Stimulated activated CD4-positive, alpha-beta T cell treated with anti-CD3 and anti-CD28 coated beads, Interleukin-1b, Interleukin-23, amount 100 ng/mL, for 1 hour (primary cell): ENCODE measurements at places on chromosomes 4 and X.

- no peak for DNase-seq
Observed at GRCh38 chr4:143384381-143384994, 47.8 kb downstream of the GAB1 start.

GRCh38 chr4:65999518-65999871 lies 329.2 kb upstream of the EPHA5 start:
- no peak for DNase-seq

- no peak for DNase-seq
Observed at GRCh38 chr4:119025916-119026661, 109.5 kb upstream of the MYOZ2 start.

- DNase-seq: no peak
Observed at GRCh38 chr4:165757451-165757850, 115.6 kb upstream of the TLL1 start.

GRCh38 chr4:185304944-185305690 lies 90.6 kb downstream of the LRP2BP start:
- DNase-seq: no peak

DNA sequence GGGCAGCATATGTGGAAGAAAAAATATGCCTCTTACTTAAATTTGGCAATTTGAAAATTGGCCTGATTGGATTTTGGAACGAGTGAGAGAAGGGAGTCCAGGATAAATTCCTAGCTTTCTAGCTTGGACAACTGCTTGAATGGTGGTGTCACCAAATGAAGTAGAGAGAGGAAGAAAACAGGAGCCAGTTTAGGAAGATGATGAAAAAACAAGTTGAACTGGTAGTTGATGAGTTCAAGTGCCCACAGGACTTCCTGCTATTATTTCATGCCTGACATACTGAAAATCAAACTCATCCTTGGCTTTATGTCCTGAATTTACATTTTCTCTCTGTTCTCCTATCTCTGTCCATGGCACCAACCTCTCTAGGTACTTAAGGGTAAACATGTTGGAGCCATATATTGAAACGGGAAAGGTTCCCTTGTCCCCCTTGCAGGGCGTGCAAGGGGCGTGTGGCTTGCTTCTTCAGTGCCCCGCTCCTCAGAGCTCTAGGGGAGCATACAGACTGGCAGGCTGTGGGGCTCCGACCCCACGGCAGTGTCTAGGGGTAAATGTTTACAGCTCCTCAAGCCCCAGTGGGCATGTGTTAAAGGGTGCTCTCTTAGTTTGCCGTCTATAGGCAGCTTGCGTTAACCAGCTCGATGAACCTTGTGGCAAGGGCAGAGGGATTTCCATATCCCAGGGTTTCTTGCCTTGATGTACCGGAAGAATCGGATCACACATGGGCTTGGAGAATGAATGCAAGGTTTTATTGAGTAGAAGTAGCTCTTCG lies 250.7 kb upstream of the PGRMC2 start:
- no peak for DNase-seq

DNA sequence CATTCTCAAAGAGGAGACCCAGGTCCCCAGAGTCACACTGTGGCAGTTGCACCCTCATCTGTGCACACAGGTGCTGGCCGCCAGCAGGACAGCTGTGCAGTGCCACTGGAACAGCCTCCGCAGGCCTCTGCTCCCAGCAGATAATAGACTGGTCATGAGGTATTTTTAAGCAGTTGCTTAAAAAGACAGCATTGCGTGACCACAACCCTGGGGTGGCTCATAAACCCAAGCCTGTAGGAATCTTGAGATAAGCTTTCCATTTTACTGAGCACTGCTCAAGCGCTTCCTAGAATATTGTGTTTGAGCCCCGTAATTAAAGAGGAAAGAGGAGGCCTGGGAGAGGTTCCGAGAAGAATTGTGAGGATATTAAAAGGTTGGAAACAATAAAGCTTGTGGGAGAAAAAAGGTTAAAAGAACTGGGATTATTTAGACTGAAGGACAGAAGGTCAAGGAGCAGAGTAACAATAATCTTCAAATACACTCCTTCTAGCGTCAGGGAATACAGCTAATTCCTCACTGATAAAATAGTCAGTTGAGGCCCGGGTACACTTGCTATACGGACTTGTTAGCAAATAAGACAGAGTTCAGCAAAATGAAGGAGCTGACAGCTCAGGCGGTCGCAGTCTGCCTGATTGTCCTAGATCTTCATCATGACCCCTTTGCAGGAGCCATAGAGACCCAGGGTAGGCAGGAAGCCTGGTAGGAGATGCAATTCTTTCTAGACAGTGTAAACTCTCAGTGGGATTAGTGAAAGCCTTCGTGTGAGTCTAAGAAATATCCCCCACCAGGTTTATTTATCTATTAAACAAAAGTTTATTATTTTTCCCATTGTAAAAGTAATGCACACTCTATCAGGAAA lies 86.2 kb upstream of the KIT start:
- no peak for DNase-seq

DNA sequence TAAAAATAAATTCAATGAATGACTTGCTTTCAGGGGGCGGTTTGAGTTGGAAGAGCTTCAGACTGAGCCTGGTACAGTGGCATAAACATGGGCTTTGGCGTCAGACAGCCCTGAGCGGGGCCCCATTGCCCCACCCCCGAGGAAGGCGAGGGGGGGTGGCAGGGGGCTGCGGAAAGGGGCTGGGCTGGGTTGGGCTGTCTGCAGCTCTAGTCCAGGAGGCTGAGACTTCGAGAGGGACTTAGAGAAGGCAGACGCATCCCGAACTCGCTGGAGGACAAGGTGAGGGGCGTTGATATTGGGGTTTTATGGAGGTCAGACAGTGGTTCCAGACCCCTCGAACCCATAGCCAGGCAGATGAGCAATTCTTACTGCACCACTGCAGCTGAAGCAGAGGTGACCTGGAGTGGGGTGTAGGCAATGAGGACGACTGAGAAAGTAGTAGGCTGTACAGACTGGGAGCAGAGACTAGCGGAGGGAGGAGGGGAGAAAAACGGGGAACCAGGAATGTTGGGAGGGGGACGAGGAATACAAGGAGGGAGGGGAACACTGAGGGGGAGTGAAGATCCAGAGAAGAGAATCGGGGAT lies at the start of gene MAGED2:
Gene MAGED2, plus strand, starts transcription at position 222 of the 585 bp plus-strand sequence. CDS start 1,587 bp downstream, outside the sequence.
- DNase-seq: peak; percentile 17

GRCh38 chr4:152083338-152083737 lies 322.5 kb upstream of the GATB start:
- DNase-seq: no peak

- DNase-seq: no peak
Observed at GRCh38 chrX:45775468-45775867, 574.8 kb upstream of the DIPK2B start.

- peak; percentile 48 for DNase-seq
Observed at GRCh38 chr4:6327220-6327917, 57.7 kb downstream of the WFS1 start.

DNA sequence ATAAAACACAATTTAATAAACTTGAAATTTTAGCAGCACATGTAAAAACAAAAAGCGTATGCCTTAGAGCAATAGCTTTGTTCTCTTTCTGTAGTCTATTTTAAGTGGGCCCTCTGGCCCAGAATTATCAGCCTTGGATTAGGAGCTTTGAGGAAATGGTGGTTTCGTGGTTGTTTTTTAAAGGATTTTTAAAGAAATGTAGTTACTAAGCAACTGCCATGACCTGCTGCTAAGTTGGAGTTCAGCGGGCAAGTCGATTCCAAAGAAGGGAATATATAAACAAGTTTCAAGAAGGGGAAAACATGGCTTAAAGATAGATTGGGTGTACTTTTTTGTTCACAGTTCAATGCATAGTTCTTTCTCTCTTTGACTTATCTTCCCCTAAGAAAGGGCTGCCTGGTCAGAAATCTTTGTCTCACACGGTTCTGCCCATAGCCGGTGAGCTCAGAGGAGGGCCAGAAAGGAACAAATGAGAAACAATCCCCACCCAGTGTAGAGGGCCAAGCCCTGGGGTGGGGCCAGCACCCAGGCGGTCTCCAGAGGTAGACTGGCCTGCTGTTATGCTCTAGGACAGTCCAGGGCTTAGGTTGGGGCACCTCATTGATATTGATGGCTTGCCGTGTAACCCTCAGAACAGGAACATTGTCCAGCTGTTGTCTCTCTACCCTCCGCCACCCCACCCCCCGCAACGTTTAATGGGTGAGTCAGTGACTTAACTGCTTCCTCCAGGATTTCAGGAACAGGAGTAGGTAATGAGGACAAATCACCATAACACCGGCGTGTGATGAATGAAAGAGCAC lies 32.5 kb downstream of the DLG3 start:
- no peak for DNase-seq

GRCh38 chr4:15270201-15270600 lies 157.6 kb upstream of the C1QTNF7 start:
- DNase-seq: no peak

- DNase-seq: no peak
Observed at GRCh38 chr4:12555011-12555410, 929.1 kb downstream of the RAB28 start.

GRCh38 chr4:98802770-98803198 lies 126.1 kb downstream of the EIF4E start:
- no peak for DNase-seq

- no peak for DNase-seq
Observed at GRCh38 chrX:357035-357692, 29.5 kb downstream of the PPP2R3B start.

- no peak for DNase-seq
Observed at GRCh38 chrX:17072301-17072700, 125.8 kb downstream of the REPS2 start.

- no peak for DNase-seq
Observed at GRCh38 chr4:33606951-33607350, 2637.4 kb downstream of the ARAP2 start.

DNA sequence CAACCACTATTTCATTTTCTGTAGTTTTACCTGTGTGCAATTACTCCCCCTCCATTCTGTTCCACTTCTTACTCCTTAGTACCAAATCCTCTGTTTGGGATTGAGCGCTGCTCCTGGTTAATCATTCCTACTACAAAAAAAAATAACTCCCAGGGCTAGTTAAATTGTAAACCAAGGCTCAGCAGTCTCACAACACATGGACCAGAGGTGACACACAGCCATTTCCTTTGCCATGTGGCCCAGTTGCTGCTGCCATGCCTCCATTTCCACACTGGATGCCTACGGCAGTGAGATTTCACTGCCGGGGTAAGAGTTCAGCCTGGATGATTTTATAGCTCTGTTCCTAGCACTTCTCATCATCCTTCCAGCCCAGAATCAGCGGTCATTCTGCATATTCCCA lies 107.2 kb downstream of the AKAP4 start:
- DNase-seq: no peak

- no peak for DNase-seq
Observed at GRCh38 chr4:47933840-47934239, 19.5 kb upstream of the NFXL1 start.

- no peak for DNase-seq
Observed at GRCh38 chr4:88706574-88706973, 8.9 kb upstream of the NAP1L5 start.

GRCh38 chr4:101027721-101028120 lies 319.6 kb downstream of the PPP3CA start:
- no peak for DNase-seq

- peak; percentile 20 for DNase-seq
Observed at GRCh38 chr4:76377911-76378310, 43.0 kb downstream of the CCDC158 start.

GRCh38 chr4:137647375-137647774 lies 115.1 kb upstream of the PCDH18 start:
- no peak for DNase-seq

DNA sequence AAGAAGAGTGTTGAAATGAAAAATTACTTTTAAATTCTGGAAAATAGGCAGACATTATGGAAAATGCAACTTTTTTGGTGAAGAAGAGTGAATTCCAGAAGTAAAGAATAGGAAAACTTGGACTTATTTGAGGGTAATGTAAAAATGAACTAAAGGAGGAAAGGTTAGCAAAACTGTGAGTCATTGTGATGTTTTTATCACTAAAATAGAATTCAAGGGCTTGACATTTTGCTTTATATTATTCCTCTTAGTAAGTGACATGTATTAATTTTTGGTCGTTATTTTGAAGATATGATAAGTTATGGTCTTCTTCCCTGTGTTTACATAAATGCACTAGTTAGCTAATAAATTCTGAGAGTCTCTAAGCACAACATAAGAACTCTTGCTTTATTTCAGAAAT lies 390.9 kb downstream of the FAT4 start:
- no peak for DNase-seq

- DNase-seq: no peak
Observed at GRCh38 chrX:148647651-148648050, 147.2 kb downstream of the AFF2 start.

GRCh38 chrX:135516376-135516775 lies 4.1 kb upstream of the INTS6L start:
- no peak for DNase-seq

DNA sequence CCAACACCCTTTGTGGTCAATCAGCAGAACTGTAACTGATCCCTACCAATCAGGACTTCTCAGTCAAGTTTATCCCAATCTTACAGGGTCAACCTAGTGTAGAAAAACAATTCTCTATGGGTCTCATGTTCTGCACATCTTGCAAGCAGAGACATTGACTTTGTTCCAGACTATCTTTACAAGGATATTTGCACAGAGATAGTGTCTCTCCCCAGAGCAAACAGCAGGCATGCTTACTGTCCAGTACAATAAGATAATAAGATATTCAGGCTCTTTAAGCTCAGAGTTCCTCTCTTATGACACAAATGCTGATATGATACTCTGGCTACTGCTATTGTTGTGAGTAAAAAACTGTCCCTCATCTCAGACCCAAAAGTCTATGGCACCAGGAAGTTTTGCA lies 53.2 kb downstream of the ACSL4 start:
- DNase-seq: no peak

GRCh38 chrX:123237271-123237670 lies 53.2 kb downstream of the GRIA3 start:
- DNase-seq: no peak

GRCh38 chrX:3346501-3347259 lies at the start of gene MXRA5:
TSS of gene MXRA5 (minus strand) at chrX:3346652. CDS start at chrX:3343833, 2,819 bp downstream.
- DNase-seq: no peak

DNA sequence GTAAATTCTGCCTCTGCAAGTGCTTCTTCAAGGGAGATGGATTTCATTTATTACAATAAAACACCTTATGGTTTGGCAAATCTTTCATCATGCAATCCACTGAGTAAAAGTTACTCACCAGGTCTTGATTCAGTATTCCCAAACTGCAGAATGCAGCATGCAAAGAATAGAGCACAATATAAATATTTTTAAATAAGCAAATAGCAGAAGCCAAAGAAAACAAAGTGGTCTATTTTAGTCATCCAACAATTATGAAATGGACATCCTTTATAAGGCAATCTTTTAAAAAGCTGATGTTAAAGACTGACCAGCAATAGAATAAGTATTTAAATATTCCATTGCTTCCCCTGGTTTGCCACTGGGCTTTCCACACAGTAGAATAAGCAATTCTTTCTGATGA lies 59.5 kb downstream of the SLC39A8 start:
- DNase-seq: no peak

DNA sequence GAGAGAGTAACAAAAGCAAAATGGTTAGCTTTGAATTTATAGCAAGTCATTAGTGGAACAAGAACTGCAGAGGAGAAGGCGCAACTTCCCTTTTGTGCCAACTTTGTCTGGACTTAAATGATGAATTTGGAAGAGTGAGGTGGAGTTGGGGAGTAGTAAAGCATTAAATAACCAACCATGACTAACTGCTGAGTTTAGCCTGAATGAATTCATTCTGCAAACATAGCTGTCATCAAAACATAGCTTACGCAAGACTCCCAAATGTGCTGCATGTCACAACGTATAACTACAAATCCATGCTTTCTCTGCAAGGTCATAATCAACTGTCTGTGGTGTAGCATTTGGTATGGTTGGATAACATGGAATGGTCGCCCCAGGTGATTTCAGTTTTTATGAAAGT lies 75.9 kb upstream of the RPL34 start:
- DNase-seq: no peak
